ENCODE measurements at places on chromosomes 5 and 9.

DNA sequence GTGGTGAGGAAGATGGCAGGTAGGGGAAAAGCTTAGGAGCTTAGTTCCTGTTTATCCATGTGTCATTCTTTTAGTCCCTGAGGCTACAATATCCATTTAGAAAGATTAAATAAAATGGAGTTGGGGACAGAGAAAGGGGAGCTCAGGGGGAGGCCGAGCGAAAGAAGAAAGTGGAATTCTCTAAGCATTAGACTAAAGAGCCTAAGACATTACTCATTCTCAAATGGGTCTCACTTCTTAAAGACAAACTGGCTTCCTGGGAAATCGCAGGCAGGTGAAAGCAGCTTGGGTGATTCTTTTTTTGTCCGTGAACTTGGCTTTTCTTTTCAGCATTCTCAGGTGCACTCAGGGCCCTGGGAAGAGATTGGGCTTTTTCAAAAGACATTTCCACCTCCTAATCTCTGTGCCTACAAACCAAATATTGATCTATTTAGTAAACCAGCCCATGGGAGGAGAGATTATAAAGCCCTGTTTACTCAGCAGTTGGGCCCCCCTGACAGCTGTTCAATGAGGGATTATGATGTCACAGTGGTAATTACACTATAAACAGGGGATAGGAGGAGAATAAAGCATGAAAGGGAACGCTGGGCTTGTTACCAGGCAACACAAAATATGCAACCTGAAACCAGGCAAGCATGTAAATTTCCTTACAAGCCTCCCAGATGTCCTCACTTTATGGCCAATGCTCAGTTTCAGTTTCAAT lies 584.0 kb downstream of the ACTL7B start:
- H3K4me1 ChIP-seq, result no peaks in the 10 kb centered on the region
- no peak overlapping the region for H3K4me3 ChIP-seq
- no peak overlapping the region for H3K27ac ChIP-seq
- DNase-seq, result no peak
- no peaks in the 10 kb centered on the region for H3K27me3 ChIP-seq

DNA sequence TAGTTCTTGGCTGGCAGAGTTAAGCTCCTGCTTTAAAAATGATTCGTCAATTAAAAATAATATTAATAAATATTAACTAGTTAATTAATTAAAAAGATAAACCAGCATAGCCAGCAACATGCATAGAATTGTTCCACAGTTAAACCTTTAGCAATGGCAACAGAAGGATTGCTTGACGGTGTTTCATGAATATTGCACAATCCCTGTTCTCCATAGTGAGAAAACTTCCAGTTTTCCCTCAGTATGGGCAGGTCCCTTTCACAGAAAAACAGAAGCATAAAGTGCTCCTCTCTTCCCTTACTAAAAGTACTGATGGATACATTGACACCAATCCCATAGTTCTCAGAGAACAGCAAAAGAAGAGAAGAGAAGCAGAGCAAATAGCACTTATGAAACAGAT lies 71.4 kb upstream of the CAST start:
- no peak for DNase-seq
- no peaks in the 10 kb centered on the region for H3K4me1 ChIP-seq
- no peak overlapping the region for H3K27ac ChIP-seq
- H3K4me3 ChIP-seq, result no peak overlapping the region
- H3K36me3 ChIP-seq, result no peaks in the 10 kb centered on the region

DNA sequence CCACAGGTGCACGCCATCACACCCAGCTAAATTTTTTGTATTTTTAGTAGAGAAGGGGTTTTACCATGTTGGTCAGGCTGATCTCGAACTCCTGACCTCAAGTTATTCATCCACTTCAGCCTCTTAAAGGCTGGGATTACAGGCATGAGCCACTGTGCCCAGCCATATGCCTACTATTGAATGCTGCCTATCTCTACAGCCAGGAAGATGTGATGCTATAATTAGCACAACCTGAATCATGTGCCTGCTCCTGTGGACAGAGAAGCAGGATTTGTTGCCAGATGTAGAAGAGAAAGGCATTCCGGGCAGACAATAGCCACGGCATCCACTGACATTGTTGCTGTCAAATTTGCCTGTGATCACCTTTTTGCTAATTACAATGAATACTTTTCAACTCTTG lies 24.4 kb upstream of the MLLT3 start:
- DNase-seq, result no peak
- peaks cover 2% of the 10 kb centered on the region for H3K4me1 ChIP-seq
- peaks cover 8% of the 10 kb centered on the region for H3K27me3 ChIP-seq
- H3K27ac ChIP-seq, result no peak overlapping the region
- H3K36me3 ChIP-seq, result no peaks in the 10 kb centered on the region

GRCh38 chr9:92313624-92314012 lies 11.5 kb downstream of the NOL8 start:
- H3K4me3 ChIP-seq, result no peak overlapping the region
- H3K36me3 ChIP-seq, result peaks cover 57% of the 10 kb centered on the region
- H3K27me3 ChIP-seq, result no peaks in the 10 kb centered on the region

- no peaks in the 10 kb centered on the region for H3K36me3 ChIP-seq
- no peaks in the 10 kb centered on the region for H3K27me3 ChIP-seq
- H3K4me3 ChIP-seq, result no peak overlapping the region
- DNase-seq, result no peak
- no peaks in the 10 kb centered on the region for H3K4me1 ChIP-seq
Observed at GRCh38 chr5:156411185-156411613, 84.2 kb downstream of the SGCD start.

DNA sequence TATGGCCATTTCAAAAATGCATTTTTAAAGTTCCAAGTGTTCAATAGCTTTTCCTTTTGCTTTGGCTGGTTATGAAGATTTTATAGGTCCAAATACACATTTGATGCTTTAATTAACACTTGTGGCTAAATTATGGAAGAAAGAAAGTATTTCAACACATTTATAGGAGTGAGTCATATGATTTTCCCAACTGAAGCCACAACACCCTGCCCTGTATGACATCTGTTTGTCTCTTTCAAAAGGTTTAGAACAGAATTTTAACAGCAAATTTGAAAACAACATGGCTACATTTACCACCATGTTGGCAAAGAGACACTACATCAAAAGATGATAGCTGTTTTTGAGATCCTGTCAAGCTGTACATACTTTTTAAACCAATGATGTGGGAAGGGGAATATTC lies 99.4 kb downstream of the TMEM174 start:
- H3K27ac ChIP-seq, result no peak overlapping the region
- DNase-seq, result no peak
- H3K4me1 ChIP-seq, result no peaks in the 10 kb centered on the region
- H3K36me3 ChIP-seq, result no peaks in the 10 kb centered on the region

GRCh38 chr5:153755913-153756500 lies 265.5 kb downstream of the GRIA1 start:
- no peak overlapping the region for H3K27ac ChIP-seq
- H3K4me1 ChIP-seq, result no peaks in the 10 kb centered on the region
- no peak for DNase-seq
- H3K36me3 ChIP-seq, result no peaks in the 10 kb centered on the region
- no peak overlapping the region for H3K4me3 ChIP-seq
- no peaks in the 10 kb centered on the region for H3K27me3 ChIP-seq

GRCh38 chr5:1251678-1252580 lies 26.7 kb downstream of the SLC6A18 start:
- H3K4me3 ChIP-seq, result no peak overlapping the region
- peaks cover 27% of the 10 kb centered on the region for H3K4me1 ChIP-seq
- peaks cover 40% of the 10 kb centered on the region for H3K27me3 ChIP-seq

GRCh38 chr9:82417501-82417900 lies 428.9 kb downstream of the SPATA31D1 start:
- H3K4me1 ChIP-seq, result no peaks in the 10 kb centered on the region
- H3K36me3 ChIP-seq, result no peaks in the 10 kb centered on the region
- no peaks in the 10 kb centered on the region for H3K27me3 ChIP-seq
- no peak overlapping the region for H3K27ac ChIP-seq

- no peak overlapping the region for H3K4me3 ChIP-seq
- peaks cover 8% of the 10 kb centered on the region for H3K27me3 ChIP-seq
- peaks cover 19% of the 10 kb centered on the region for H3K4me1 ChIP-seq
- no peak overlapping the region for H3K27ac ChIP-seq
- no peaks in the 10 kb centered on the region for H3K36me3 ChIP-seq
Observed at GRCh38 chr5:96348536-96348935, 84.5 kb downstream of the PCSK1 start.

DNA sequence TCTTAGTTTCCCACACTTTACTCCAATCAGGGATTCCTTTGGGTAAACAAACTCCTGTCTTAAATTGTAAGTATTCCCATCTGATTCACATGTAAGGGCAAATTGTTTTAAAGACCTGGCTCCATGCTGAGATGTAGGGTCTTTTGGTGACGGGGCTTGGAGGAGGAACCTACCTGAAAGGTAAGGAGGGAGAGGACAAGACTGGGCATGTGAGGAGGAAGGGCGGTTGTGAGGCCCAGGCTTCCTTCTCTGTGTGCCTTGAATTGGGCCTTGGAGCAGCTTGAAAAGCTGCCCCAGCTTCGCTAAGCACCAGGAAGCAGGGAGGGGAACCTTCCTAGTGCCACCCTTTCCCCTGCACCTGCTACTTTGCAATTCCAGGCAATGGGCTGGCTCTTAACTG lies 86.8 kb downstream of the C9orf152 start:
- H3K36me3 ChIP-seq, result peaks cover 10% of the 10 kb centered on the region
- no peak overlapping the region for H3K4me3 ChIP-seq

GRCh38 chr5:174759091-174759490 lies 34.7 kb downstream of the MSX2 start:
- no peak overlapping the region for H3K27ac ChIP-seq
- no peaks in the 10 kb centered on the region for H3K4me1 ChIP-seq
- H3K27me3 ChIP-seq, result no peaks in the 10 kb centered on the region
- DNase-seq, result no peak
- no peaks in the 10 kb centered on the region for H3K36me3 ChIP-seq

GRCh38 chr5:172248637-172249036 lies 34.9 kb downstream of the UBTD2 start:
- no peak overlapping the region for H3K4me3 ChIP-seq
- H3K27me3 ChIP-seq, result no peaks in the 10 kb centered on the region
- DNase-seq, result no peak
- no peaks in the 10 kb centered on the region for H3K4me1 ChIP-seq

GRCh38 chr9:124392871-124393460 lies 22.3 kb downstream of the PSMB7 start:
- H3K27ac ChIP-seq, result no peak overlapping the region
- DNase-seq, result no peak
- peaks cover 7% of the 10 kb centered on the region for H3K36me3 ChIP-seq
- H3K4me1 ChIP-seq, result peaks cover 12% of the 10 kb centered on the region

- no peak overlapping the region for H3K4me3 ChIP-seq
- no peak overlapping the region for H3K27ac ChIP-seq
- H3K4me1 ChIP-seq, result no peaks in the 10 kb centered on the region
- H3K27me3 ChIP-seq, result no peaks in the 10 kb centered on the region
Observed at GRCh38 chr9:123589361-123590239, 233.6 kb downstream of the CRB2 start.

GRCh38 chr5:143331956-143332355 lies 71.5 kb downstream of the NR3C1 start:
- no peak overlapping the region for H3K27ac ChIP-seq
- DNase-seq, result no peak
- H3K36me3 ChIP-seq, result peaks cover 65% of the 10 kb centered on the region
- H3K4me3 ChIP-seq, result no peak overlapping the region

GRCh38 chr5:77180167-77181081 lies 30.1 kb upstream of the PDE8B start:
- H3K27ac ChIP-seq, result no peak overlapping the region
- peaks cover 2% of the 10 kb centered on the region for H3K4me1 ChIP-seq
- no peaks in the 10 kb centered on the region for H3K36me3 ChIP-seq
- peak overlapping the region; percentile 23 for H3K4me3 ChIP-seq
- DNase-seq, result no peak

- H3K4me3 ChIP-seq, result no peak overlapping the region
- H3K27me3 ChIP-seq, result no peaks in the 10 kb centered on the region
- H3K4me1 ChIP-seq, result no peaks in the 10 kb centered on the region
- H3K36me3 ChIP-seq, result no peaks in the 10 kb centered on the region
- DNase-seq, result no peak
Observed at GRCh38 chr9:92488681-92489550, 6.6 kb upstream of the ASPN start.

DNA sequence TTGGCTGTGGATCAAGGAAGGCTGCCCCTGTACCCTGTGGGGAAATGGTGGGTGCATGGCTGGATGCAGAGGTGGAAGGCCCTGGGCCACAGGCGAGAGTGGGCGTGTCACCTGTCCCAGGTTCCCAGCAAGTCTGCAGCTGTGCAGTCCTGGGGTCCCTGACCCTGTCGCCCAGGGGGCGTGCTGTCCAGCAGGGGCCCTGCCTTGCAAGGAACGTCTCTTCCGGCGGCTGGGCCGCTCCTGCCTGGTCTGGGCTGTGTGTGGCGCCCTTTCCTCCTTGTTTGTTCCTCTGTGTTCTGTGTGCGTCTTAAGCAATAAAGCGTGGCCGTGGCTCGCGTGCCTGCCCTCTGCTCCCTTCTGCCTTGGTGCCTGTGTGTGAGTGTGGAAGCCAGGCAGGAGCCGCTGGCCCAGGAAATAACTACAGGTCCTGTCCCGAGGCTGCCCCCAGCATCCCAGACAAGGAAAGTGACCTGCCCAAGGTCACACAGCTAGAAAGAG lies 8.4 kb downstream of the SLC2A6 start:
- H3K4me1 ChIP-seq, result peaks cover 3% of the 10 kb centered on the region
- H3K36me3 ChIP-seq, result no peaks in the 10 kb centered on the region

- H3K27ac ChIP-seq, result peak overlapping the region; percentile 97
- H3K36me3 ChIP-seq, result peaks cover 24% of the 10 kb centered on the region
- H3K4me3 ChIP-seq, result peak overlapping the region; percentile 56
Observed at GRCh38 chr9:131727184-131727759, 12.6 kb downstream of the RAPGEF1 start.

DNA sequence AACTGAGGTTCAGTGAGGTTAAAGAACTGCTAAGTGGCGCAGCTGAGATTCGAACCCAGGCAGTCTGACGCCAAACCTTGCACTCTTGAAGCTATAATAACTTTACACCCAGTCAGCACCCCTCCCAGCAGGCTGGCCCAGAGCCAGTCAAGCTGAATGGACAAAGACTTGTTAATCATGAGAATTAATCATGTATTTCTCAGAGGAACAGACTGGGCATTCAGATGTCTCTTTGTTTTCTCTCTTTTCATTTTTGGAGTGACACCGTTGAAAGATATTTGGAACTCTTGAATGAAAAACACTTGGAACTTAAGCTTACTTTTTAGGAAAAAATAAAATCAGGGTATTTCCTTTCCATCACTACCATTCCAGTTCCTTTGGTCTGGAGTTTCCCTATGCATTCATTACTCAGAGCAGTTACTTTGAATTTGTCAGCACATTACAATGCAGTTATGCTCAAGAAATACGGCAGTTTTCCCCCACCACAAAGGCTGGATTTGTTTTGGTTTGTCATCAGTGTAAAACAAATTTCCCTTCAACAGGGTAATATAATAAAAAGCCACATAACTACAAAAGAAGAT lies 22.6 kb upstream of the MAMDC2 start:
- peaks cover 9% of the 10 kb centered on the region for H3K27me3 ChIP-seq
- H3K4me3 ChIP-seq, result no peak overlapping the region
- H3K27ac ChIP-seq, result no peak overlapping the region
- no peaks in the 10 kb centered on the region for H3K36me3 ChIP-seq
- no peak for DNase-seq
- H3K4me1 ChIP-seq, result no peaks in the 10 kb centered on the region
